Mammary epithelial cell (primary cell): ENCODE measurements at places on chromosomes 5 and 9.

GRCh38 chr5:93192087-93192486 is 388.9 kb downstream of the NR2F1-AS1 start:
- peak; percentile 76 for DNase-seq

GRCh38 chr5:165360366-165360765 is 1854.9 kb downstream of the MAT2B start:
- DNase-seq: no peak

- peak; percentile 77 for DNase-seq
Observed at GRCh38 chr5:77177576-77177975, 32.9 kb upstream of the PDE8B start.

DNA sequence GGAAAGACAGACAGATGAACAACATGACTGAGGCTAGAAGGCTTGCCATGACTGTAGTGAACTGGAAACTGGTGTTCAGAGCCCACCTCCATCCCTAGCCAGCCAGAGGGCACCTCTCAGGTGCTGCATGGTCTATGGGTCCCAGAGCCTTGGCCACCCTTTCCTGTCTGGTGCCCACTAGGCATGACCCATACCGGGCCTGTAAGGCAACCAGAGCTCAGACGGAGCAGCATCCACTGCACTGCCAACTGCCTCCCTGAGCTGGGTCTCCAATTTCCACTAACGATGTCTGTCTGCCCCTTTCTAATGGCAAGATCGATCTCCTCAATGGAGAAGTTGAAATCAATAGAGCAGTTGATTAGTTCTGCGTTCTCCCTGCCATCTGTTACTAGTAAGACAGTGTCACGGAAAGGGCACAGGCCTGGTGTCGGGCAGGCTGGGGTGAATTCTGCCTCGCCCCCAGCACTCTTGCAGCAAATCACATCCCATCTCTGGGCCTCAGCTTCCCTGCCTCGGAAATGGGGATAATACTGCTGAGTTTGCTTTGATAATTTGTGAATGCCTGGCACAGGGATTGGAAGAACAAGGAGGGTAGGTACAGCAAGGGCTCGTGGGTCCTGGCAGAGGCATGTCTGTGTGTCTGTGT is 172.3 kb upstream of the MVB12B start:
- DNase-seq: no peak

DNA sequence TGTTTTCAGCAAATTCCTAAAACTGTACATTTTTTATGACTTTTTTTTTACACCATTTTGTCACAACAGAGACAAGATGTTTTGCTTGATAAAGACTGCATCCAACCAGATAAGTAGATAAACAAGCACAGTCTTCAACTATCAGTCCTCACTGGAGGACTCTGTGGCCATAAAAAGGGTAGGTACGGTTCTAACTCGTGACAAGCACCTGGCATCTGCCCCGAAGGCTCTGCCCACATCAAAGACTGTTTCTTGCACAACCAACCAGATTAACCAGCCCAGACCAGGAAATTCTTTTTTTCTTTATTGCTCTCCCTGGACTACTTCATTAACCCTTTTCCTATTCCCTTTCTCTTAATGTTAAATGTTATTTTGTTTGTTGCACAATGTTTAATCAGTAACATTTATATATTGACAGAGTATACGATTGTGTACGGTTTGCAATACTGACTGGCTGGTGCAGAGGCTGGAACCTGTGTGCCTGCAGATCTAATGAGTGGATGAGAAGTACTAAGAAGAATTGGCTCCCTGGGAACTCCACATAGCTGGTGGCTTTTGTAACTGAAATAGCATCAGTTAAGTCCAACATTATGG is 74.1 kb downstream of the SERINC5 start:
- DNase-seq: peak; percentile 75

DNA sequence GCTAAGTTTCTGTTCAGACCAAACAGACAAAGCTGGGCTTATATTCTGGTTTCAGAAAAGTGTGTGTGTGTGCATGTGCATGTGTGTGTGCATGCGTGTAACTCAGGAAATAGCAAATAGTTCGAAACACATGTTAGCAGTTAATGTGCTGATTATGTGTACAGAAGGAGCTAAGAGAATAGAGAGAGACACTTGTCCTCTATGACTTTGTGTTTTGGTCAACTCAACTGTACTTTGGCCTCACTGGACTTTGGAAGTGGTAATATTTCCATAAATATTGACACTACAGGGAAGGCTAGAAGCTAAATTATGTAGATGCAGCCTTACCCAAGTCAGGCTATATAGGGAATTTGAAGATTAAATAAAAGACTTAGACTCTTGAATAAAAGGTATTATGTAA is 155.5 kb downstream of the RAB3C start:
- DNase-seq: no peak

GRCh38 chr5:77707791-77708190 is 68.3 kb downstream of the TBCA start:
- no peak for DNase-seq

DNA sequence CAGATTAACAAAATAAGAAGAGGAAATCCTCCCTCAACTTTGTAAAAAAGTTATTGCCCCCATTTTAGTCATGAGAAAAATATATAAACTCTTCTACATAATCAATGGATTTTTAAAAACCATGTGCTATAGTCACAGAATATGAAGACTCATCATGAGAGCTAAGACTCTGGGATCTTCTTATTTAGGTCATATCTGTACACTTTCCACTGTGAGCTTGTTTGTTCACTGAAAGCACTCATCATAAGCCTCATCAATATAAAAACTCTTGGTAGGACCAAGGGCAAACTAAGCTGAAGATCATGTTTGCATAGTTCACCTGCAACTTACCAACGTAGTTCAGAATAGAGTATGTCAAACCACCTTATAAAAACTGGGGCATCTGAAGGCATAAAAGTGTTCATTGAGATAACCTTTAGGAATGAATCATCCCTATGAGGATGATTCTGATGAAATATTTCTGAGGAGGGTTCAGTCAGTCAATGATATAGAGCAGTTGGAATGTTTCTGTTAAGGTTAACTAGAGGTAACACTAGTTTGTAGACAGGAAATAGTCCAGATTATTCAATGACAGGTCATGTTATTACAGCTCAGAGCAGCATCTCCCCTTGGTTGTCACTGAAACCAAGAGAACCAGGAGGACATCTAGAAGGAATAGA is 289.9 kb upstream of the SMC2 start:
- DNase-seq: peak; percentile 76

DNA sequence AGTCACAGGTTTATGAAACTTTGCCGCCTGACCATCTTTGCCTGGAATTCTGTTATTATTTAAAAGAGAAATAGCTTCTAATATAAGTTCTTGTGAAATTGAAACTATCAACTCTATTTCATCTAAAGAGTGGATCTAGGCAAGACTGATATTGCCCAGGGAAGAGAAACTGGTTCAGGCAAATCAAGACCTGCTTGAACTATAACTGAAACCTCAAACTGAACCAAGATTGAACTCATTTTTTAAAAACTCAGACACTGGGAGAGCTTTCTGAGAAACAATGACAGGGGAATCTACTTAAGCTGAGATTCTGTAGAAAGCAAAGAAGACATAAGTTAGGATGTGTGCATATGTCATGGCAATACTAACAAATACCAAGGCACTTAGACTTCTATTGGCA is 815.8 kb downstream of the BRINP1 start:
- DNase-seq: peak; percentile 20

DNA sequence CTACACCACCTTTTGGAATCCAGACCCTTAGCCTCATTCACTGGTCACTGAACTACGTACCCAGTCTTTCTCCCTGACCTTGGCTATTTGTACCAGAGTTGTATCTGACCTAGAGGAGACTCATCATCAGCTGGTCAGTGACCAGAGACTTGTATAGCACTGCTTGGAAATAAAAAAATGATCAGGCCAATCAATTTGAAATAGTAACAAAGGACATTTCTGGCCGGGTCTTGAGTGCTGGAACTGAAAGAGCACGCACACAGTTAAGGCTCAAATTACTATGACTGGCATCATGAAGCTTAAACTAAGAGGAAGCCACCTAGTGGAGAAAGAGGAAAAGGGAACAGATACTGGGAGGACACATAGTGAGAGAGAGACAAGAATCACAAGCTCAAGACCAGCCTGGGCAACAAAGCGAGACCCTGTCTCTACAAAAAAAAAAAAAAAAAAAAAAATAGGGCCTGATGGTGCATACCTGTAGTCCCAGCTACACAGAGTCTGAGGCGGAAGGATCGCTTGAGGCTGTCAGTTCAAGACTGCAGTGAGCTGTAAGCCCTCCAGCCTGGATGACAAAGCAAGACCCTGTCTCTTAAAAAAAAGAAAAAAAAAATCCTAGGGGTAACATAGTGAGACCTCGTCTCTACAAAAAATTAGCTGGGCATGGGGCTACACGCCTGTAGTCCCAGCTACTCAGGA is 12.8 kb upstream of the SRP19 start:
- peak; percentile 57 for DNase-seq

DNA sequence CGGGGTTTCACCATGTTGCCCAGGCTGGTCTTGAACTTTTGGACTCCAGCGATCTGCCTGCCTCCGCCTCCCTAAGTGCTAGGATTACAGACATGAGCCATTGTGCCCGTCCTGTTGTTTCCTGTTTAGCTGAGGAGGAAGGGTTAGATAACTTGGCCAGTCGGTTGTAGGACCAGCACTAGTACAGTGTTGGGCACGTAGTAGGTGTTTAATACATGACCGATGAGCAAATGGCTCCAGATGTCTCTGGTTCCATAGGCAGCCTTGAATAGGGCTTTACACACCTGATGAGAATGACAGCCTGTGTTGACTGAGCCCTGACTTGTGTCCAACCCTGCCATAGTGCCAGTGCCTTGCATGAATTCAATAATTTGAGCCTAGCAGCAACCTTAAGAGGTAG is 1.8 kb downstream of the EHMT1 start:
- DNase-seq: no peak

DNA sequence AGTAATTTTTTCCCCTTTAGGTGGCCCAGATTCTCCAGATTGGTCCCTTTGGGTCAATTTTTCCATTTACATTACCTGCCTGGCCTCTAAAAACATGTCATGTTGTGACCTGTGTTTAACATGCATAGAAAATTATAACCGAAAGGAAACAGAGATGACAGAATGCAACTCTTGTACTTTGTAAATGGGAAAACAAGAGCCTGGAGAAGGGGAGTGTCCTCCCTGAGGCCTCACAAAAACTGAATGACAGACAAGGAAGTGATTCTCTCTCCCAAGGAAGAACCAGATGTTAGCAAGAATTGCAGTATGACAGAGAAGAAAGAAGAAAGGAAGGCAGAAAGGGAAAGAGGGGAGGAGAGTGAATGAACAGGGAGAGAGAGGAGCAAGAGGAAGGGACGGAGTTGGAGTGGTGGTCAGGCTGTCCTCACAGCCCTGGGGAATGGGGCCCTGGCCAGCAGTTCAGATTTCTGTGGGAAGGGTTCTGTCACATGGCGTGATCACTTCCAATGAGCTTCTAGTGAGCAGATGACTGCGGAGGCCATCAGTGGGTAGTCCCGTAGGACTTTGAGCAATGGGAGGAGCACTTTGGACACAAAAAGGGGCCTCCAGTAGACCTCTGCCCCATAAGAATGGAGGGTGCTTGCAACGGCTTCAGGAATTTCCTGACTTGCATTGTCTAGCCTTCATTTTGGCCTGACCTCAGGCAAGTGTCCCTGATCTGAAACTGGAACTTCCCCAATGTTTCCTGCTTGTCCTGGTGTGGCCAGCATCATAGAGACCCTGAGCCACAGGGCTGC is 31.6 kb downstream of the ABLIM3 start:
- peak; percentile 20 for DNase-seq

GRCh38 chr5:142561486-142562097 is 124.3 kb downstream of the FGF1 start:
- no peak for DNase-seq

GRCh38 chr5:149682532-149683075 is 47.5 kb upstream of the PPARGC1B start:
- DNase-seq: no peak

GRCh38 chr9:84385386-84386040 is 45.0 kb upstream of the SLC28A3 start:
- no peak for DNase-seq

- DNase-seq: no peak
Observed at GRCh38 chr9:75010570-75010969, 17.5 kb downstream of the CARNMT1 start.

- no peak for DNase-seq
Observed at GRCh38 chr9:23006127-23006526, 559.5 kb downstream of the DMRTA1 start.

DNA sequence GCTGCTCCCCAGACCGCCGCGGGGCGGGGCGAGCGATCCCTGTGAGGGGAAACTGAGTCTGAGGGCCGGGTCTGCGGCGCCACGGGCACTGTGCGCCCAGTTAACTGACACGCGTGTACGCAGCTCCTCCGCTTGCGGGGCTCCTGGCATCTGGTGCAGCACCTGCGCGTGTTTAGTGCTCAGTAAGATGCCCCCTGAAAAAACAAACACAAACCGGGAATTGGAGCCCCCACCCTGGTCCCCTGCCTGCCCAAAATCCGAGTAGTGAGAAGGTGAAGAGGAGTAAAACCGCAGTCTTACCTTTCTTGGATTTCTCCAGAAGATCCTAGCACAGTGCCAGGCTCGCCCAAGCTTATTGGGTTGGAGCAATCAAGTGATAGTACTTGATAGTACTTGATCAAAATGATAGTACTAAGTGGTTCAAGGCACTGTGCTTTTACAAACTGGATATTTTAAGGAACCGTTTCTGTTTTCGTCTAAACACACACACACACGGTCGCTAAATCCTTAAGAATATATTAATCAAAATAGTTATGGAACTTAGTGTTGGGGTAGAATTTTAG is 2.7 kb upstream of the TRAF1 start:
- DNase-seq: no peak

DNA sequence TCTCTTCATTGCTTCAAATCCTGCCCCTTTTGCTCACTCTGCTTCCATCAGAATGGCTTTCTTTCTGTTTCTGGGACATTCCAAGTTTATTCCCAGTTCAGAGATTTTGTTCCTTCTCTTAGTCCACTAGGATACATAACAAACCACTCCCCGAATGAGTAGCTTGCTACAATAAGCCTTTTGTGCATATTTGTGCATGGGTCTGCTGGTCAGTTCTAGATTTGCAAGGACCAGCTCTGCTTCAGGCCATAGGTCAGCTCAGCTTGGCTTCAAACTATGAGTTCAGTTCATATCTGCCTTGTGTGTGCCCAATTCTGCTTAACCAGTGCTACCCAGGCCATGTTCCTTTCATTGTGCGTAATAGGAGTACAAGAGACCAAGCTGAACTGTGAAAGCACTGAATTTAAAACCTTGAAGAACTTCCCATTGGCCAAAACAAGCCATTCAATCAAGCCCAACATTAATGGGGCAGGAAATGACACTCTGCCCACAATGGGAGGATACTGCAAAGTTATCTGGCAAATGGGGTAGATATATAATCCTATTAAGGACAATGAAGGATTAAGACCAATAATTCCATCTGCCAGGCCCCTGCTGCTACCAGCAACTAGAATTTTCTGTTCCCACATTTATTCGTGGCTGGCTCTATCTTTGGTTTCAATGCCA is 328.8 kb downstream of the PRELID2 start:
- no peak for DNase-seq
